ENCODE measurements at places on chromosomes 12 and 14.

DNA sequence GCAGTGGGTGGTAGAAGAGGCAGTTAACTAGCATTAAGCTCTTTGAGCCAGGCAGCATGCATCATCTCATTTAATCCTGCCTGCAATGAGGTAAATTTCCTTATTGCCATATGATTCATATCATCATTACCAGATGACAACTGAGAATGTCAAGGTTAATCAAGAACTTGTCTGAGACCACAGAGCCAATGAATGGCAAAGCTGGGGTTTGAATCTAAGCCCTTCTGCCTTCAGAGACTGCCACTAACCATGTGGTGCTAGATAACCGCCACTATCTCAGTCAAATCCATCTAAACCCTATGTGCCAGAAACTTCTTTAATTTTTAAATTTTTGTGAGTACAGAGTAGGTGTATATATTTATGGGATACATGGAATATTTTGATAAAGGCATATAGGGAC lies 77.8 kb upstream of the GRIP1 start:
- no peak for DNase-seq

DNA sequence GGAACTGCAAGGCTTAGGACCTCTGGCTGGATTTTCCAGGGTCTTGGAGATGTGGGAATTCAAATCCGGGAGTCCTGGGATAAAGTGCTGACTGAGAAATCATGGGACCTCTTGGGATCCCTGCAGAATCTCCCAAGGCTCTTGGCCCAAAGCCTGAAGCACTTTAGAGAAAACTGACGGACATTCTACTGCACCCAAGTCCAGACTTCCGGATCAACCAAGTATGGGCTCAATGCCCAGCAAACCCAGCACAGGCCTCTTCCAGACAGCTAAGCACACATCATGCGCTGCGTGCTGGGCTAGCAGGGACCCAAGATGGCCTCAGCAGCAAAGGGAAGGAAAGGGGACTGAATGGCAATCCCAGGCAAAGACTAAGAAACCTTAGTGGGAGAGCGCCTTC lies 85.0 kb downstream of the ACTN1 start:
- no peak for DNase-seq

DNA sequence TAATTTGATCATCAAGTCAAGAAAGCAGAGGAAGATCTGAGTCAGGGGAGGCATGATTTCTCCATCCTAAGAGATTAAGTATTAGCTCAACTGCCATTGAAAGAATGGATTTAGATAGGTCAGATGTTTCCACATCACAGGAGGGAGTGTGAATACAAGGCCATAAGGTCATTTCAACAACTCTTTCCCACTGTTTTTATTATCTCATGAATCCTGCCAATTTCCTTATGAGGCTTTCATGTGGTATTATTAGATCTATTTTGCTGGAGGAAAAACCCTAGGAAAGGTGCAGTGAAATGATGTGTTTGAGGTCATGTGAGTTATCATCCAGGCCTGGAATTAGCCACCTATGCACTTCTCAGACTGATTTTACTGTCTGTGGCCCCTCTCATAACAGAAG lies 269.0 kb downstream of the NOVA1 start:
- DNase-seq, result no peak

DNA sequence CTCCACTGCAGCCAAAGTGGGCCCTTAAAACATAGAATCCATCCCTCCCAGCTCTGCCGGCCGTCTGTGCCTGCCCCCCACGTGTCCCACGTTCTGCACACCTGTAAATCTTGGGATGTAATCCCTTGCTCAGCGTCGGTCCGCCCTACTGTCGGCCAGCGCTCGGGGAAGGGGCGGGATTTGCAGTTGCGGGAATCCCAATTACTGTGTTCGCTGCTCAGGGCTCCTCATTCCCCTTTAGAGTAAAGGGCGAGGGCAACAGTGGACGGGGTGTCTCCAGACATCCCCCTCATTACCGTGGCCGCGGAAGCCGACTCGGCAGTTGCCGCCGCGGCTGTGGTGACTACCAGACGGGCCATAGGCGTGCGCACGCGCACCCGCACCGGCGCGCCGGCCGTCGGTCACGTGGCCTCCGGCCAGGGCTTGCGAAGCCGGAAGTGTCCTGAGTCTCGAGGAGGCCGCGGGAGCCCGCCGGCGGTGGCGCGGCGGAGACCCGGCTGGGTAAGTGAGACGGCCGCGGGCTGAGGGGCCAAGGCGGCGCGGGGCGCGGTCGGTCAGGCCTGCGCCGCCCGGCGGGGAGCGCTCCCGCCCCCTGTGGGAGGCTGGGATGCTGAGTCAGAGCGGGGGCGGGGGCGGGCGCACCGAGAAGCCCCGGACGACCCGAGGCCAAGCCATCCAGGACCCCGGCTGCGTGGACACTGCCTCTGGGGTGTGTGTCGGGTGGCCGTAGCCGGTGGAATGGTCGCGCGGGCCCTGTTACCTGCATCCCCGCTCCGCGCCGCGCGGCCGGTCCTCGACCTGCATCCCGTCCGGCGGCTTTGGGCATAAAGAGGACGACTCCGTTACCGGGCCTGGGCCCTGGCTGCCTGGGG lies at the start of gene TBK1:
Gene TBK1, plus strand, starts transcription at position 434 of the 872 bp plus-strand sequence. CDS start 3,751 bp downstream, outside the sequence.
- peak; percentile 76 for DNase-seq

DNA sequence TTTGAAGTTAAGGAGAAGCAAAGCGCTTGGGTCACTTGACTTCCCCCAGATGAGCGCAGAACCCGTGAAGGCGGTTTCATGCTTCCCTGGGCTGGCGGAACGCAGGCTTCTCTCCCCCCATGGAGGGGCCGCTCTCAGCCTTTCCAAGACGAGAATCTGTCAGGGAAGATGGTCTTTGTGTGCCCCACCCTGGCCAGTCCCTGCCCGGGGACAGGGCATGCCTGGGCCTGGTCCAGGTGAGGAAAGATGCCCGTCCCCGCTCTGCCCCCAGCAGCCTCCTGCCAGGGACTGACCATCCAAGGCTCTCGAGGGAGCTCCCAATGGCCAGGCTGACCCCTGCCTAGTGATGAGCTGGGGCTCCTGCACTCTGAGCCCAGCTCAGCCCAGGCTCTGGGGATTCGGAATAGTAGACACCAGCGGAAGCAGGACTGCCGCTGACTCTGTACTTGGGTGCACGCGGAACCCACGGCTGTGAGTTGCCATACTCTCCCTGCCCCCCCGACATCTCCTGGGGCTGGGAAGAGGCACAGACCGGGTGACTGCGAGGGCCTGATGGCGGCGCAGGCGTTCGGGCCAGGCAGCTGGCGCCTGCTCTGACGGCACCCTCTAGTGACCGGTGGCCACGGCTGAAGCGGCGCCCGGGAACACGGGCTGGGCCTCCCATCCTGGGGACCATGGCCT lies 142.2 kb upstream of the FKBP4 start:
- no peak for DNase-seq

- DNase-seq, result no peak
Measured at GRCh38 chr14:22626590-22626989, 17.6 kb downstream of the OR6J1 start.

DNA sequence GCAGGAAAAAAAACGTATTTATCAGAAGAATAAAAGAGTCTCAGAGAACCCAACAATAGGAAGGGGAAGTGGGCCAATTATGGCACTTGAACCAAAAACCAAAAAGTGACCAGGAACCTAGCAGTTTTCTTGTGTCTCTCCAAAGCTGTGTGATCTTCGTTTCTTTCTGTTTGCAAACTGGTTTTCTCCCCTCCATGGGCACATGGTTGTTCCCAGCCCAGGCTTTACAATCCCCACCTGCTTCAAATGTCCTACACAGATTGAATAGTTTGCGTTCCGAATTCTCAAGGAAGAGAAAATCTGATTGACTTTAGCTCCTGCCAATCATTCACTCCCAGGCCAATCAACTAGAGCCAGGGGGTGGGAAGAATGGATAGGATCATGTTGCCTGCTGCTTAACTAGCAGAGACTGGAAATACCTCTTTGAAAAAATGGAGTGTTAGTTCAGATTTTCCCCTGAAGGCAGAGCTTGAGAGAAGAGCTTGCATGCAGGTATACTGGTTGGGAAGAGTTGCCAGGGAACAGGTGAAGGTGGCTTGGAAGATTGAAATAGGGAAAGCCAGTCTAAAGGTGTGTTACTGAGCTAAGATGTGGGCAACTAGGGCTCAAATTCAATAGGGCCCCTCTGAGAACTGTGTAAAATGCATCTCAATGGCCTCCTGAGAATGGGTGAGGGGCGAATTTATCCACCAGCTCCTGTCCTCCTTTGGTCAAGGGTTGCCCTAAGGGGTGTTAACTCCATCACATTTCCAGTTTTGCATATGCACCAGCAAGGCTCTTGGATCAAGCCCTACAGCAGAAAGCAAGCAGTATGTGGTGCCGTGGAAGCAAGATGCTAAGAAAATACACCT lies 106.4 kb upstream of the SRRM4 start:
- DNase-seq, result no peak

GRCh38 chr12:47079981-47080724 lies 394 bp upstream of the AMIGO2 start:
- peak; percentile 43 for DNase-seq
